PC-3 (cell line): ENCODE measurements at places on chromosomes 4 and X. TPM values are rescaled to one million over a fixed set of nuclear protein-coding genes. Genes with fewer than 3 reads are reported as not detected.

The ATP1B4 gene
- total RNA-seq, result not detected in 2 replicates

The DLG3 gene
- total RNA-seq, result 26.4 and 32.7 TPM in 2 replicates

The UXT gene
- total RNA-seq, result 143 and 144 TPM in 2 replicates

The GAGE12H gene
- total RNA-seq, result not detected in 2 replicates

The TMEM154 gene
- total RNA-seq, result 3.6 and 8.1 TPM in 2 replicates

The PROM1 gene
- total RNA-seq, result not detected in 2 replicates

The RAB39B gene
- 0.04 TPM in 1 of 2 replicates, not detected in the other for total RNA-seq

The RAB9B gene
- 1.2 and 1.5 TPM in 2 replicates for total RNA-seq

The TGIF2LX gene
- not detected in 2 replicates for total RNA-seq

The CT47B1 gene
- total RNA-seq, result not detected in 2 replicates
